ENCODE measurements at places on chromosomes 5 and 9. TPM values are rescaled to one million over a fixed set of nuclear protein-coding genes. Genes with fewer than 3 reads are reported as not detected.

The MAPKAP1 gene
- 57.2 TPM for total RNA-seq

The SLC25A2 gene
- total RNA-seq, result not detected

The RAB14 gene
- total RNA-seq, result 45.8 TPM

The SV2C gene
- not detected for total RNA-seq

The SLC6A3 gene
- total RNA-seq, result 0.15 TPM

The SAPCD2 gene
- 28.0 TPM for total RNA-seq

The C1QTNF2 gene
- not detected for total RNA-seq

The SPATA31D3 gene
- not detected for total RNA-seq

The RGS7BP gene
- not detected for total RNA-seq

Measured in A549 treated with RU486 at 1 μM for 4 hours (cell line).